ENCODE measurements at places on chromosomes 5 and 9. TPM values are rescaled to one million over a fixed set of nuclear protein-coding genes. Genes with fewer than 3 reads are reported as not detected.

The LHX6 gene
- polyA plus RNA-seq = not detected

The OBP2B gene
- polyA plus RNA-seq = not detected

The CER1 gene
- polyA plus RNA-seq = not detected

The HMMR gene
- 5.2 TPM for polyA plus RNA-seq

The SGCD gene
- 3.8 TPM for polyA plus RNA-seq

Measured in hepatocyte (in vitro differentiated cells).